ENCODE measurements at places on chromosomes 4 and X. TPM values are rescaled to one million over a fixed set of nuclear protein-coding genes. Genes with fewer than 3 reads are reported as not detected.

GRCh38 chr4:67700116-67700737, 728 bp downstream of the UBA6 start:
- no peaks in the 10 kb centered on the region for H3K27me3 ChIP-seq
- H3K4me3 ChIP-seq = peak overlapping the region; percentile 97
- peaks cover 46% of the 10 kb centered on the region for H3K4me1 ChIP-seq
- no peaks in the 10 kb centered on the region for H3K36me3 ChIP-seq
- peak; percentile 7 for DNase-seq

DNA sequence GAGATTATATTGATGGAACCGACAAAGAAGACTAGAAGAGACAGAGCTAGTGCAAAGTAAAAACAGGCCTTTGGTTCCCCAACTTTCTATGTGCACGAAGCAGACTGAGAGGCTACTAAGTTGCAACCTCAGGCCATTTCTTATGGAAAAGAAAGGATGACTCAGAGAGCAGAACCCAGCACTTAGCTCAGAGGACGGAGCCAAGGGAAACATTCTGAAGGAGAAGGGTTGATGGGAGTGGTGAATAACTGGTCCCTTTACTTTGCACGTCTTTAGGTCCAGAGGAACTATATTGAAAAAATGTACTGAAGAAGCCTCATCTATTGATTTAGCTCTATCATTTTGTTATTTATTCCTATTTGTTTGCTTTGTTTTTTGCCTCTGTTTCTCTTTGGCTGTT, 182.1 kb downstream of the CPE start:
- H3K27me3 ChIP-seq = peaks cover 7% of the 10 kb centered on the region
- H3K27ac ChIP-seq = no peak overlapping the region
- no peaks in the 10 kb centered on the region for H3K36me3 ChIP-seq
- no peaks in the 10 kb centered on the region for H3K4me1 ChIP-seq

DNA sequence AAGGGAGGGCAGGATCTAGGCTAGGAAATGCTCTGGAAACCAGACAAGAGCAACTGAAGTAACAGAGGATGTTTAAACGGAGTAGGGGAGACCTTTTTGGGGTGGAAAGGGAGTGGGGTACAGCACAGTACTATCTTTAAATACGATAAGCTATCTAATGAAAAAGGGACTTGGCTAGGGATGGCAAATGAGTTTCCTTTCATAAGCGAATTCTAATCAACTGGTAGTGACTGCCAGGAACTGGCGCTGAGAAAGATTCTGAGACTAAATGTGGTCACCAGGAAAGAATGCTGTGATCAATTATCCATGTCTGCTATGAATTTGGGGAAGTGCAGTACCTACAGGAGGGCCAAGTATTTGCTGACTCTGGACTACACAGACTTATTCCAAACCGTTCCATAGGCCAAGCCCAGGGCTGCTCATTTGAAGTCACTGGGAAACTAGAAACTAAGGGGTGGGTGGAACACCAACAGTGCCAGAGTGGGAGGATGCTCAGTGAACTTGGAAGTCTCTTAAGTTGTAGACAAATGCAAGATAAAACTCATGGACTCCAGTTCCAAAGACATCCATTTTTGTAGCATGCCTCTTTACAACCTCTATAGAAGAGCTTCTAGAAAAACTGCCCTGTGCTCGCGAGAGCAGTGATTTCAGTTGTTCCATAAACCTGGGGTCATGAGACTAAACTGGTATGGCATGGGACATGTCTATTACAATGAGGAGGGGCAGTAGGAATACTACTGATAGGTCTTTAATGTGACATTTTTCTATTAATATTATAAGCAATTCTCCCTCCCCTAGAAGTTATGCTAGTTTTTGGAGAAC, 2.0 kb downstream of the TRAPPC2 start:
- peaks cover 35% of the 10 kb centered on the region for H3K4me1 ChIP-seq
- H3K4me3 ChIP-seq = peak overlapping the region; percentile 97
- peak overlapping the region; percentile 36 for H3K27ac ChIP-seq
- DNase-seq = no peak

- no peaks in the 10 kb centered on the region for H3K36me3 ChIP-seq
- no peak overlapping the region for H3K27ac ChIP-seq
- no peaks in the 10 kb centered on the region for H3K27me3 ChIP-seq
- H3K4me3 ChIP-seq = no peak overlapping the region
- H3K4me1 ChIP-seq = no peaks in the 10 kb centered on the region
Measured at GRCh38 chr4:68905598-68905938, 46.0 kb downstream of the UGT2A3 start.

- H3K4me3 ChIP-seq = no peak overlapping the region
- H3K4me1 ChIP-seq = no peaks in the 10 kb centered on the region
- DNase-seq = no peak
- no peaks in the 10 kb centered on the region for H3K27me3 ChIP-seq
- H3K27ac ChIP-seq = no peak overlapping the region
Measured at GRCh38 chr4:109996526-109996925, 83.8 kb downstream of the EGF start.

- peaks cover 39% of the 10 kb centered on the region for H3K27me3 ChIP-seq
- no peak within 1 kb of the TSS for H3K27ac ChIP-seq
- peaks cover 5% of the 10 kb centered on the region for H3K36me3 ChIP-seq
- peak; percentile 18 for DNase-seq
Measured at GRCh38 chr4:78551420-78552351, at the start of gene ANXA3. TSS of gene ANXA3 (plus strand) at chr4:78551770. CDS start at chr4:78554474, 2,704 bp downstream.

GRCh38 chr4:74635074-74635473, 159.2 kb downstream of the BTC start:
- no peak overlapping the region for H3K4me3 ChIP-seq
- H3K27ac ChIP-seq = no peak overlapping the region
- H3K4me1 ChIP-seq = no peaks in the 10 kb centered on the region
- DNase-seq = no peak
- peaks cover 17% of the 10 kb centered on the region for H3K27me3 ChIP-seq

- H3K4me3 ChIP-seq = no peak overlapping the region
- DNase-seq = no peak
- H3K36me3 ChIP-seq = no peaks in the 10 kb centered on the region
- peaks cover 3% of the 10 kb centered on the region for H3K4me1 ChIP-seq
- no peak overlapping the region for H3K27ac ChIP-seq
- peaks cover 18% of the 10 kb centered on the region for H3K27me3 ChIP-seq
Measured at GRCh38 chr4:182801636-182802035, 115.5 kb downstream of the DCTD start.

- peaks cover under 1% of the 10 kb centered on the region for H3K36me3 ChIP-seq
- no peak for DNase-seq
- H3K27ac ChIP-seq = no peak overlapping the region
- no peak overlapping the region for H3K4me3 ChIP-seq
- H3K27me3 ChIP-seq = no peaks in the 10 kb centered on the region
- no peaks in the 10 kb centered on the region for H3K4me1 ChIP-seq
Measured at GRCh38 chr4:26412381-26413372, 77.6 kb downstream of the CCKAR start.

DNA sequence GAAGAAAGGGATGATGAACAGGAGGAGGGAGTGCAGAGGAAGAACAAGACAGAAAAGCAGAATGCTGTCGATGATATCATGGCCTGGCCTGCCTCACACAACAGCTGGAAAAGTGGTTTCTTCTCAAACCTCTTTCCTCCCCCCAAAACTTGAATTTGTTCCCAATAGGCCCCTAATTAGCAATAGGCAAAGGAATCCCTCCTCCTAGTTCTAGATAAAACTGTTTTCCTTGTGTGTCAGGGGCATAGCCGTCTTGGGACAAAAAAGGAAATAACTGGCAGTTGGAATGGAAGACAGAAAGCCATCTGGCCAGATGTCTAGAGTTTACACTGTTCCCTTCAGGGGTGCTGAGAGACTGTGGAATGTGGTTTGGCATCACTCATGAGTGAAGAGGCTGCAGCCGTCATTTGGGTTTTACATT, 177.8 kb upstream of the C1QTNF7 start:
- no peak overlapping the region for H3K27ac ChIP-seq
- H3K4me1 ChIP-seq = peaks cover 13% of the 10 kb centered on the region
- H3K4me3 ChIP-seq = no peak overlapping the region
- H3K27me3 ChIP-seq = no peaks in the 10 kb centered on the region

GRCh38 chrX:39958850-39959249, 138.9 kb downstream of the BCOR start:
- no peaks in the 10 kb centered on the region for H3K27me3 ChIP-seq
- H3K36me3 ChIP-seq = no peaks in the 10 kb centered on the region

- H3K36me3 ChIP-seq = no peaks in the 10 kb centered on the region
- no peak overlapping the region for H3K27ac ChIP-seq
- DNase-seq = no peak
- no peaks in the 10 kb centered on the region for H3K27me3 ChIP-seq
Measured at GRCh38 chrX:147894366-147894963, 17.3 kb upstream of the FMR1 start.

- peaks cover 8% of the 10 kb centered on the region for H3K4me1 ChIP-seq
- no peaks in the 10 kb centered on the region for H3K36me3 ChIP-seq
- H3K4me3 ChIP-seq = no peak overlapping the region
- H3K27ac ChIP-seq = no peak overlapping the region
- no peaks in the 10 kb centered on the region for H3K27me3 ChIP-seq
Measured at GRCh38 chr4:139568206-139568955, 12.4 kb upstream of the SETD7 start.

DNA sequence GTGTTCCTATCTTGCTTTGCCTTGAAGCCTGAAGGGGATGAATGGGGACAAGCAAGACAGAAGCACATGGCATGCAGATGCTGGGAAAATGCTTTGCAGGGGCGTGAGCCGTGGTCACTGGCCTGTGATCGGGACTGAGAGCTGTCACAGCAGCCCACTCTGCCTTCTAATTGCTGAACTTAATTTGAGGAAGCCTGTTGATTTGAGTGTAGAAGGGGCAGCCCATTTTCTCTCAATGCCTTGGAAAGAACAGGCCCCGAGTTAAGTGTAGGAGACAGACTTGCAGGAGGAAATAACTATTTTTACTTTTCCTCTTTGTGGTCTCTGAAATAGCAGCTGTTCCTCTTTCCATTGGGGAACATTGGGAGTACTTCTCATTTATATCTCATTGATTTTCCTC, 26.1 kb upstream of the TBC1D1 start:
- H3K27me3 ChIP-seq = no peaks in the 10 kb centered on the region
- no peak overlapping the region for H3K4me3 ChIP-seq
- H3K36me3 ChIP-seq = peaks cover 29% of the 10 kb centered on the region

DNA sequence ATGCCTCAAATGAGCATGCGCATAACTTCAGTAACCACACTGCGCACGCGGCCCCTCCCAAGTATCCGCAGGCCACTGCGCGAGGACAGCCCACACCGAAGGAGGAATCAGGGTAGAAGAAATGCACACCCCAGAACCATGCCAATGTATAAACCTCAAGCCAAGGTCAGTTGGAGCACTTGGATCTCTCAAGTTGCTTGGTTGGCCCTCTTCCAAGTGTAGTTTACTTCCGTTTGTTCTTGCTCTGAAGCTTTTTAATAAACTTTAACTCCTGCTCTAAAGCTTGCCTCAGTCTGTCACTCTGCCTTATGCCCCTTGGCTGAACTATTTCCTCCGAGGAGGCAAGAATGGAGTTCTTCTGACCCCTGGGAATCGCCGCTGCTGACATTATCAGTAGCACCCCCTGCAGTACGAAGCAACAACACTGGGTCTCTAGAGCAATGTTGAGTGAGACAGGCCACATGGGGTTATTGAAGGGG, 22.0 kb upstream of the SPINK2 start:
- no peak overlapping the region for H3K27ac ChIP-seq
- no peaks in the 10 kb centered on the region for H3K36me3 ChIP-seq

- H3K27me3 ChIP-seq = no peaks in the 10 kb centered on the region
- H3K4me1 ChIP-seq = no peaks in the 10 kb centered on the region
- DNase-seq = no peak
- no peak overlapping the region for H3K4me3 ChIP-seq
- no peaks in the 10 kb centered on the region for H3K36me3 ChIP-seq
- no peak overlapping the region for H3K27ac ChIP-seq
Measured at GRCh38 chrX:105495376-105495775, 274.9 kb upstream of the TEX13A start.

DNA sequence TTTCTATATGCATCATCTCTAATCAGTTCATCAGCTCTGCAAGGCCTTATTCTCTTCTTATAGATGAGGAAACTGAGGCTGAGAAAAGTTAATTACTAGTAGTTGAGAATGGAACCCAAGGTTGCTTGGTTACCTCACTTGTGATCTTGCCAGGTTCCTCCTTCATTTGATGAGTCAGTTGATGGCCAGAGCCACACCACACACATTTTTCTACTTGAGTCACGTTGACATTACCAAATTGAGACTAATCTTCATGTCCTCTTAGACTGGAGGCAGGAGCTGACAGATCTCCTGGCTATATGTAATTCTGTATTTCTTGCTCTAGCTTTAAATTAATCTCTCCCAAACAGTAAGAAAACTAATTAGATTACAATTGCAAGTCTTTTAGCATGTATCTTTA, 428.4 kb downstream of the AFF2 start:
- no peaks in the 10 kb centered on the region for H3K4me1 ChIP-seq
- no peaks in the 10 kb centered on the region for H3K36me3 ChIP-seq
- no peak overlapping the region for H3K4me3 ChIP-seq
- DNase-seq = no peak
- no peaks in the 10 kb centered on the region for H3K27me3 ChIP-seq

DNA sequence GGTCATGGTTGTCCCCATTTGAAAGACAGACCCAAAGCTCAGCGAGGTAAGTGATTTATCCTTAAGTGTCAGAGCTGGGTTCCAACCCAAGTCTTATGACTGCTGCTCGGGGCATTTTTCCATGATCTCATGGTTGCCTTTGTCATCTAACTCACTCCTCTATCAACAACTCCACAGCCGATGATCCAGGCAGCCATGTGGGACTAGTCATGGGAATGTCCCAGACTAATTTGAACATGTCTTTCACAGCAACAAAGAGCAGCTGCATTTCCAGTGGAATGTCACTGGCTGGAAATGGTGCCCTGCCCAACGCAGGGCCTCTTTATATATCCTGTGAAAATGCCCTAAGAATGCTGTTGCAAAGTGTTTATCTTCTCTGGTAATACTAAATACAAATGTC, 284.8 kb upstream of the PPARGC1A start:
- no peak for DNase-seq
- no peaks in the 10 kb centered on the region for H3K27me3 ChIP-seq
- H3K4me1 ChIP-seq = no peaks in the 10 kb centered on the region
- no peak overlapping the region for H3K27ac ChIP-seq
- H3K4me3 ChIP-seq = no peak overlapping the region

DNA sequence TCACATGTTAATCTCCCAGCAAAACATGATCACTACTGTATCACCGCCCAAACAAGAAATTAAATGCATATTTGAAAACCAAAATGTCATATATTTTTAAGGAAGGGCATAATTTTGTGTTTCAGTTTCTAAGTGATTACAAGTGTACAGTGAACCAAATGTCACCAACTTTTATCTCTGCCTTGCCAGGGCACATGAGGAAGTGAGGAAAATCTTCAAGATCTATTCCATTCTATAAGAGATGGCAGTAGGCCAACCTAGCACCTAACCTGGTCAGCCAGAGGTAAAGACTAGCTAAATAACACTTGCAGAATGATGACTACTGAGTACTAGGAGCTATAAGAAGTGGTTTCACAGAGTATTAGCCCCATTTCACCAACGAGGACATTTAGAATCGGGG, 107.2 kb downstream of the ATP11C start:
- H3K27ac ChIP-seq = no peak overlapping the region
- no peak overlapping the region for H3K4me3 ChIP-seq
- H3K36me3 ChIP-seq = no peaks in the 10 kb centered on the region
- no peaks in the 10 kb centered on the region for H3K4me1 ChIP-seq
- no peak for DNase-seq

- no peak overlapping the region for H3K27ac ChIP-seq
- no peaks in the 10 kb centered on the region for H3K4me1 ChIP-seq
- H3K4me3 ChIP-seq = no peak overlapping the region
- no peak for DNase-seq
Measured at GRCh38 chr4:154779362-154779947, 1.6 kb upstream of the RBM46 start.

The SH3RF1 gene
- 1.7 TPM for polyA plus RNA-seq

The STIM2 gene
- polyA plus RNA-seq = 63.2 TPM

The FAM9C gene
- polyA plus RNA-seq = not detected

The SULT1B1 gene
- polyA plus RNA-seq = not detected

The AGTR2 gene
- polyA plus RNA-seq = not detected

The DMD gene
- polyA plus RNA-seq = 1.5 TPM

The KLHL13 gene
- not detected for polyA plus RNA-seq

The TLR3 gene
- polyA plus RNA-seq = 0.47 TPM

The YIPF7 gene
- not detected for polyA plus RNA-seq

The SMIM43 gene
- not detected for polyA plus RNA-seq

The THAP6 gene
- polyA plus RNA-seq = 12.9 TPM

All from naive B cell (primary cell).